DMS153 (cell line): ENCODE measurements at places on chromosomes 12 and 14.

- no peak for DNase-seq
Observed at GRCh38 chr12:132147423-132148367, 3.4 kb downstream of the NOC4L start.

DNA sequence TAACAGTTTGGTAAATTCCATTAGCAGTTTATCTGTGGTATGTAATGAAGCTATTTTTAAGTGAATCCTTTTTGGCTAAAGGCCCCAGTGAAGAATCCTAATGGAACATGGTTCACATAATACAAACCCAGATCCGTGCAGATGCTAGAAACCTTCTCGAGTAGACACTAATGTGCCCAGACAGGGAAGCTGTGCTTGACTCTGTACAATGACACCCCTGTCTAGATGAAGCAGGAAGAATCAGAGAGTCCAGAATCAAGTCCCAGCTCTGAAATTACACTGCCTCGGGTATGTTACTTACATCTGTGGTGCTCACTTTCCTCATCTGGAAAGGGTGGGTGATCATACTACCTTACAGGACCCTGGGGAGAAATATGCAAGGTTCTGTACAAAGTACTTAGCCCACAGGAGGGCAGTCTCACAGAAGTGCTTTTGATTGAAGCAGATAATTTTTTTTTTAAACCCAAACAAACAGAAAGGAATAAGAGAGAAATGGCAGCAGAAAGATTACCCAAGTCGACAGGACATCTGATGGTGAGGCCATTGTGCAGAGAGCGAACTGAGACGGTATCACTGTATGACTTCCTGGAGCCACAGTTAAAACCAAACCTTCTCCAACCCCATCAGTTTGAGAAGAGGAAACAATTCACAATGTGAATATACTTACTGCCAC is 8.5 kb downstream of the CRACR2A start:
- no peak for DNase-seq

GRCh38 chr12:50786498-50787231 is 22.8 kb downstream of the ATF1 start:
- no peak for DNase-seq

DNA sequence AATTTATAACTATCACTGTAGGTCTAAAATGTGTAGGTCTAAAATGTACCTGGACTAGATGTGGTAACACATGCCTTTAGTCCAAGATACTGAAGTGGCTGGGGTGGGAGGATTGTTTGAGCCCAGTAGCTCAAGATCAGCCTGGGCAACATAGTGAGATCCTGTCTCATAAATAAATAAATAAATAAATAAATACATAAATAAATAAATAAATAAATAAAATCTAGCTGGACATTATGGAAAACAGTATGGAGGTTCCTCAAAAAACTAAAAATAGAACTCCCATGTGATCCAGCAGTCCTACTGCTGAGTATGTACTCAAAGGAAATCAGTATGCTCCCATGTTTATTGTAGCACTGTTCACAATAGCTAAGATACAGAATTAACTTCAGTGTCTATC is 24.0 kb downstream of the PDE3A start:
- no peak for DNase-seq

GRCh38 chr12:54032627-54033100 is at the start of gene HOXC5:
TSS of gene HOXC5 (plus strand) at chr12:54033050. CDS start at chr12:54033123, 73 bp downstream.
- no peak for DNase-seq

DNA sequence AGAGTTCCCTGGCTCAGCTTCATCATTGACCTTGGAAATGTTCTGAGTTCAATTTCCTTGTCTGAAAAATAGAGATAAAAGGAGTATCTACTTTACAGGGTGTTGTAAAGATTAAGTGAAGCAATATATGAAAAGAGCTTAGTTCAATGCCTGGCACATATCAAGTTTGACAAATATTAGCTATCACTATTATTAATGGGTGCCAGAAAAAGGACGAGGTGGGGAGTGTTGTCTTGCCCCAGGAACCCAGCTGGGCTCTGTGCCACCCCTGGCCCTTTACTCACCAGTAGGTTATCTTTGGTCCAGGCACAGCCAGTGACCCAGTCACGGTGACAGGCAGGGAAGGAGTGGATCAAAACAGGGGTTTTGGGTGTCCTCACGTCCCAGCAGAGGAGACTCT is 32.0 kb downstream of the PARP2 start:
- no peak for DNase-seq
